ENCODE measurements at places on chromosomes 12 and 14. TPM values are rescaled to one million over a fixed set of nuclear protein-coding genes. Genes with fewer than 3 reads are reported as not detected.

Gene SLC8A3
- 1.0 TPM for total RNA-seq

Gene CIDEB
- total RNA-seq: not detected

Gene CLEC1B
- total RNA-seq: not detected

Gene MYF5
- not detected for total RNA-seq

Gene KRT3
- total RNA-seq: not detected

Gene PLEKHG7
- total RNA-seq: not detected

Gene RNASE9
- total RNA-seq: not detected

Gene PTPRB
- total RNA-seq: 1.1 TPM

Gene ACSS3
- 22.7 TPM for total RNA-seq

Gene HEBP1
- 56.1 TPM for total RNA-seq

Gene B4GALNT3
- total RNA-seq: 20.3 TPM

Gene TTC9
- total RNA-seq: 29.5 TPM

Gene MAP3K12
- 23.4 TPM for total RNA-seq

Gene SPTSSA
- 23.5 TPM for total RNA-seq

Gene RNF212B
- total RNA-seq: 1.2 TPM

Gene CPNE6
- not detected for total RNA-seq

Gene PSMC1
- total RNA-seq: 99.6 TPM

Gene PRORP
- total RNA-seq: 44.8 TPM

Measured in H1 (cell line).